ENCODE measurements at places on chromosomes 7 and 10.

DNA sequence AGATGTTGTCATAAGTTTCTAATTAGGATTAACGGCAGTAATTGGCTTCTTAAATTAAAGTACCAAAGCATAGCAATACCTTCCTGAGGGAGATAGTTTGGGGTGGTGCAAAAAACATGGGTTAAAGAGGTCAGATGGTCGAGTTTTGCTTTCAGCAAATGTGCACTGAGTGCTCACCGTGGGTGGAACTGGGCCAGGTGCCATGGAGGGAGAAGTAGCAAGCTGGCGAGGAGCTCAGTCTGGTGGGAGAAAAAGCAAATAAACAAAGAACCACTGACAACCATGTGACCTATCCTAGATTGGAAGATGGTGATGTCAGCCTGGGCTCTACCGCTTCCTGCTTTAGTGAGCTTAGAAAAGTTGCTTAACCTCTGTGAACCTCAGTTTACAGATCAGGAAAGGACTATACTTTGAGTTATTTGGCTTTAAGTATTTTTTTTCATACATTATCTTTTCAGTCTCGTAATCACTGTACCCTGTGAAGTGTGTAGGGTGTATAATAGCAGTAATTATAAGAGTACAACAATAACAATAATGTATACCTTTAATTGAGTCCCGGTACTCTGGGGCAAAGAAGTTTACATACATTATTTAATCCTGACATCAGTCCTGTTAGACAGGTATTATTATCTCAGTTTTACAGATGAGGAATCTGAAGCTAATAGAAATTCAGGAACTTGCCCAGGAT lies 69.0 kb upstream of the PDCD4 start:
- peak; percentile 70 for DNase-seq

GRCh38 chr7:107130487-107131220 lies 38.1 kb upstream of the HBP1 start:
- DNase-seq: no peak

DNA sequence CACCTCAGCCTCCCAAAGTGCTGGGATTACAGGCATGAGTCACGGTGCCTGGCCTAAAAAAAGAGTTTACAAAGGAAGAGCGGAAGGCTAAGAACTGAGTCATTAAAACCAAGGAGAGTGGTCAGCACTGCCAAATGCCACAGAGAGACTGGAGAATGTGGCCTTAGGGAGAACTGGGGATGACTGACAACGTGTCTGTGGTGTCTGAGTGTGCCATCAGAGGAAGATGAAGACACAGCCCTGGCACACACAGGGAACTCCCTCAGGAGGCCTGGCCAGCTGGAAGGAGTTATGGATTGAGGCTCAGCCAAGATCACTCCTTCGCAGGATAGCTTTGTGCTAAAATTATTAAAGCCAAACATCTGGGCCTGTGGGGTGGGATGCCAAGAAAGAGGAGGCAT lies 3.9 kb upstream of the INA start:
- DNase-seq: no peak

- DNase-seq: no peak
Measured at GRCh38 chr10:133489816-133490588, 36.3 kb downstream of the SCART1 start.

DNA sequence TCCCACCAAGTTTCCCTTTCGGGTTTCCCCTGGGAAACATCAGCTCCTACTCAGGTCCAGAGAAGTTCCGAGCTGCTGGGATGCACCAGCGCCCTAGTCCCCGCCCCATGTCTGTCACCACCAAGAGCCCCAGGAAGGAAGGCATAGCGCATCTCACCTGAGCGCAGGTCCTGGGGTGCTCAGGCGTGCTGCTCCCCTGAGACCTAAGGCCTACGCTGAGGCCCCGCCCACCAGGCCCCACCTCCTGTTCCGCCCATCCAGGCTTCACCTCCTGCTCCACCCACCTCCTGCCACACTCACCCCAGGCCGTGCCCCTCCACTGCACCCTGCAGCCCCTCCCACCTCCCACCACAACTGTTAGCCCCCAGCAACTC lies 1.2 kb upstream of the TFR2 start:
- DNase-seq: no peak

DNA sequence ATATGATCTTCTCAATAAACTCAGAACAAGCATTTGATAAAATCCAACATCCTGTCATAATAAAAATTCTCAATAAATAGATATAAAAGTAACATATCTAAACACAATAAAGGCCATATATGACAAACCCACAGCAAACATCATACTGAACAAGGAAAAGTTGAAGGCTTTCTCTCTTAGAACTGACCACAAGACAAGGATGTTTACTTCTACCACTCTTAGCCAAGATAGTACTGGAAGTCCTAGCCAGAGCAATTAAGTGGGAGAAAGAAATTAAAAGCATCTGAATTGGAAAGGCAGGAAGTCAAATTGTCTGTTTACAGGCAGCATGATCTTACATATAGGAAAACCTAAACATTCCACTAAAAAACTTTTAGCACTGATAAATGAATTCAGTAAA lies 510.9 kb downstream of the ANKRD7 start:
- no peak for DNase-seq

DNA sequence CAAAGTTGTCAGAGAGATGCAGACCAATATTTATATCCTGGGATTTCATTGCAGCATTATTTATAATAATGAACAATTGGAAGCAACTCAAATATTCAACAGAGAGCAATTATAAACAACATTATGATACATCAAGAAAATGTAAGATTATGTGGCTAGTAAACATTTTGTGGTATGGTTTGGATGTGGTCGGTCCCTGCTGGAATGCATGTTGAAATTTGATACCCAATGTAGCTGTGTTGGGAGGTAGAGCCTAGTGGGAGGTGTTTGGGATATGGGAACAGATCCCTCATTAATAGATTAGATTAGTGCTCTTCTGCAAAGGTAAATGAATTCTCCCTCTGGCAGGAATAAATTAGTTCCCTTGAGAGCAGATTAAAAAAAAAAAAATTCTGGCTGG lies 350.9 kb downstream of the ANKRD30A start:
- no peak for DNase-seq

GRCh38 chr7:28455486-28455885 lies 43.2 kb downstream of the CREB5 start:
- no peak for DNase-seq

DNA sequence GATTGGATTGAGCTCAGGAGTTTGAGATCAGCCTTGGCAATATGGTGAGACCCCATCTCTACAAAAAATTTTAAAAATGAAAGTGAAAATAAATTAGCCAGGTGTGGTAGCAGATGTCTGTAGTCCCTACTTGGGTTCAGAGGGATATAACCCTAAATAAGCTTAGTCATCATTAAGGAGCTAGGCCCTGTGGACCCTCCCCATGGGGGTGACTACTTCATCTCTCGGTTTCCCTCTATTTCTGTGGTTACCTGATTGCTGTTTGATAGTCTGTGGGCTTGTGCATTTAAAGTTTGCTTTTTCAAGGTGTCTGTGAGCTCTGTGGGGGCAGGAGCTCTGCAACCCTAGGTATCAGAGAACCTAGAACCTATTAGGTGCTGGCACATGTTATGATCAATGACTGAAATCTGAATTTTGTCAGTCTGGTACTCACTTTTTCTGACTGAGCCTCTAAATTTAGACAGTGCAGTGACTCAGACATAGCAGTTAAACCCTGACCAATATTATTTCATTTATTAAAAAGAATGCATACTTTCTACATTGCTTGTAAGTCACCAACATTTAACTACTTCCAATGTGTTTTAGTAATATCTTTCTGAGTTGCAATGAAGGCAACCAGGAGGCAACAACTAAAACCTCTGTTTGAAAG lies 8.1 kb upstream of the CUZD1 start:
- no peak for DNase-seq

GRCh38 chr10:100981178-100981772 lies 6.0 kb downstream of the MRPL43 start:
- DNase-seq: no peak

DNA sequence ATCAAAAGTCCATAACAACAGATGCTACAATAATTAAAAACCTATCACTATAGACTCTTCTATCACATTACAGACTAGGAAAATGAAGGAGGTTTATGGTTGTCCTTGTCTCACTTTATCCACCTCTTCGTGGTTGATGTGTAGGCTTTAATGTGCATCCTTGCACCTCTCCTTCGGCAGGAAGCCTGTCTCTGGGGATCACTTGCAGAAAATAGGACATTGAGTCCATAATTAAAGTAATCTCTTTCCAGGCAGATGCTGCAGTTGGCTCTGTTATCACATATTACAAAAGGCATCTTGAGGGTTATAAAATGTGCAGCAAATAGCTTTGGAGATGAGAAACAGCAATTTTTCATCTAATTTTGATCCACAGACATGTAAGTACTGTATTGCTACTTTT lies 168.4 kb downstream of the RELN start:
- DNase-seq: peak; percentile 48

DNA sequence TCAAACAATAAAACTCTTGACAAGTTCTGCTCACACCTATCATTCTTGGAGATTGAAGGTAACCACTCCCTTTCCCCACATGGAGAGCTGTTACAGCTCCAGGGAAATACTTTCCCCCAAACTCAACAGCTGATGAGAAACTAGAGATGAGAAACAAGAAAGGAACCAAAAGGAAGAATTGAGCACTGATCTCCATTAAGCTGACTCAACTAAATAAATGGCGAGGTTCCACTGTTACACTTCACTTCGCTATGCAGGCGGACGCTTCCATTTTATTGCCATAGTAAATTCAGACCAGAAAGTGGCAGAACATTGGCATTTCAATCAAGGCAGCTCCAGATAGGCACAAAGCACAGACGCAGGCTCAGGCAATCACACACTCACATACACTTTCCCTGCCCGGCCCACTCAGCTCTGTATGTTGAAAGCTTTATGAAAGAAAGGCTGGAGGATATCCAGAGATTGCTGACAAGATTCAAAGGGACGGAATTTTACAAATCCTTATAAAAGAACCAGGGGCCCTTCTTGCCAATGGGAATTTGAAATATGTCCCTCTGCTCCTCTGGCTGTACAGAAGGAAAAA lies 11.5 kb upstream of the YAE1 start:
- DNase-seq: no peak

DNA sequence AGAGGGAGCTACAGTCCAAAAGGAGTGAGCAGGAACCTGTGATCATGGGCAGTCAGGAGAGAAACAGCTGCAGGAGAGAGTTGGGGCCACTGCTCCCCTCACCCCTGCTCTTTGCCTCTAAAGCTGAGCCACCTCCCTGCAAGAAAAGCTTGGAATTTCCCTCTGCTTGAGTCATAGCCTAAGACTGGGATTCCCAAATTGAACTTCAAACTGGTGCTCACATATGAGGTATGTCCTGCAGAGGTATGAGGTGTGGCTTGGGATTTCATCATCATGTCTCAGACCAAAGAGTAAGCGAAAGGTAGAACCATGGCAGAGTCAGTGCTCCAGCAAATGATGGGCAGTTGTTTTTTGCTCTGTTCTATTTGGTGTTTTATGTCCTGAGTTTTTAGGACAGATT lies 237.1 kb upstream of the NRP1 start:
- DNase-seq: no peak

DNA sequence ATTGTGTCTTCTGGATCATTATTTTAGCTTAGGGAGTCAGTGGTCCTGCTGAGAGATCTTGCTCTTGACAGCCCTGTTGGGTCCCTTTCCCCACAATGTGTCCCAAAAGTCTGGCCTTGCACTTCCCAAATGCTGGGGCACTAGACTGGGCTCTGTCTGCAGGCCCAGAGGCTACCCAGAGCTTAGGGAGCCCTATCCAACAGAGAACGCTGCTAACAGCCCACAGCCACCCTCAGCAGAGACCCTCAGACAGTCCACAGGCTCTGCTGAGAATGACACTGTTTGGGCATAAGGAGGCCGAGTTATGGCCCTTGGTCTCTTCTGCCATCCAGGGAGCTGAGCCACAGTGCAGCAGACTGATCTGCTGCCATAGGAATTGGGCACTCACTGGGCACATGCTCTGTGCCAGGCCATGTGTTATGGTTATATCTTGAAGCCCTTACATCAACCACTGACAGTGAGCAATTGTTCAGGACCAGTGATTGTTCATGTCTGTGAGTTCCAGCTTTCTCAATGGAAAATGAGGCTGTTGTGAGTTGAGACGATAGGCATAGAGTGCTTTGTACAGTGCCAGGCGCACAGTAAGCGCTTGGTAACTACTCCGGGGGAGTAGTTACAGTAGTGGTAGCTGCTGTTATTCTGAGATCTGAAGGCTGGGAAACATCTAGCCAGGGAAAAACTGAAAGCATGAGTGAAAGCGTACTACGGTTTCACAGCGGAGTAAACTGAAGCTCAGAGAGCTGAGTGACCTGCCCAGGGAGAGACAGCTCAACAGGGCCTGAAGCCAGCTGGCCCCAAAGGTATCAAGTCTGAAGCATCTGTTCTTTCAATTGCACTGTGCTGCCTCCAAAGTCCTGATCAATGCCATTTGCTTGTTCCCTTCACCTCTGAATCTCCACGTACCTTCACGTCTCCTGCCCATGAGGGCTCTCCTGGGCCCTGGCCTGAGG lies 77.6 kb upstream of the PRLHR start:
- DNase-seq: no peak

DNA sequence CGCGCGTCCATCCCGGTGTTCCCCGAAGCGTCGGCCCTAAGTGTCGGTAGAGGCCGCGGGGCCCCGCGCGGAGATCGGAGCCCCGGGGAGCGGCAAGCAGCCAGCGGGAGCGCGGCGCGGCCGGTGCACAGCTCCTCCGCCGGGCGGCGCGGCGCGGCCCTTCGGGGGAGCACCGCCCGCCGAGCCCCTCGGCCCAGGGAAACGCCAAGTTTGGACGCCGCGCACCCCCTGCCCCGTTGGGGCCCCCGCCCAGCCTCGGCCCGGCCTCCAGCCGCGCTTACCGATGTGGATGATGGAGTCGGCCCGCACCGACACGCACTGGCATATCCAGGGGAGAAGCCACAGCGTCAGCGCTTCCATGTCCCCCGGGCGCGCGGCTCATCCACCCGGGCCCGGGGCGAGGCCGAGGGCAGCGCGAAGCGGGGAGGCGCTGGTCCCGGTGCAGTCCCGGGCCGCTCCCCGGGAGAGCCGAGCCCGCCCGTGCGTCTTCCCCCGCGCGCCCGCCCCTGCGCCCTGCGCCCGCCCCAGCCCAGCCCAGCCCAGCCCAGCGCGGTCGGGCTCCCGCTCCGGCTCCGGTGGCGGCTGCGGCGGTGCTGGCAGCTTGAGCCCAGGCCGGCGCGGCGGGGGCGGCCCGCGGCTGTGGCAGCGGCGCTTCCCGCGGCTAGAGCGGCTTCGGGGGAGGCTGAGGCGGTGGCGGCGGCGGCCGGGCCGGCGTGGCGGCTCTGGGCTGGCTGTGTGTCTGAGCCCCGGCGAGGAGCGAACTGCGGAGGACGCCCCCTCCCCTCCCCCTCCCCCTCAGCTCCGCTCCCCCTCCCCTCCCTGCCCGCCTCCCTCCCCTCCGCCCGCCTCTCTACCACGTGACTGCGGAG lies at the start of gene GRID1:
GRID1 (minus strand) TSS at position 763 of the 869 bp plus-strand sequence.
- peak; percentile 77 for DNase-seq

DNA sequence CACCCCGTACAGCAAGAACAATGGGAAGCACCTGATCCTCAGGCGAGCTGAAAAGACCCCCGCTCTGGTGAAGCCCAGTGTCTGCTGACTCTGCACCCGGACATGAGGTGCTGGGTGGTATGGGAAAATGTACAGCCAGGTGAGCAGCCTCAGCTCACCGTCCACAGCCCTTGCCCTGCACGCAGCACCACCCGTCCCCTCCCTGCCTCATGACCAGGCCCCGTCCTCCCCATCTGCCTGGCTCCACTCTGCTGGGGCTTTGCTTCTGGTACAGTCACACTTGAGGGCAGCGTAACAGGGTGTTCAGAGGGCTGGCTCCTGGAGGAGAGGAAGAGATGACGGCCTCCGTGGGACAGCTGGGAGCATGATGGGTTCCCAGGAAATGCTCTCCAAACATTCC lies 49.1 kb downstream of the NCAPG2 start:
- DNase-seq: no peak
